ENCODE measurements at places on chromosomes 13 and 19.

DNA sequence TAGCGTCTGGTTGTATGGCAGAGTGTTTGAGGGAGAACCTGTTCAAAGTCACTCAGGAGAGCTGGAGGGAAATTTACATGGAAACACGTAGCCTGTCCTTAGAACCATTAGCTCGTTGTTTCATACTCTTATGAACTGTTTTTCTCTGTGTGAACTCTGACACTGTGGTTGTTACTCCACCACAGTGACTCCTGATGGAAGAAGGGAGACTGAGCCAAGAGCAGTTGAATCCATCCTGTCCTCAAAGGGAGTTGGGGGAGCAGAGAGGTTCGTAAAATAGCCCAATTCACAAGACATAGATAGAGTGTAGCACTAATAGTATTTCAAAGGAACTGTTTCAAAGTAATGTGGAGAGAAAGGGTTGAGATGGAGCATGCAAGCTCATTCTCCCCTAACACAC, 964.8 kb downstream of the PCDH9 start:
- DNase-seq = peak; percentile 49

DNA sequence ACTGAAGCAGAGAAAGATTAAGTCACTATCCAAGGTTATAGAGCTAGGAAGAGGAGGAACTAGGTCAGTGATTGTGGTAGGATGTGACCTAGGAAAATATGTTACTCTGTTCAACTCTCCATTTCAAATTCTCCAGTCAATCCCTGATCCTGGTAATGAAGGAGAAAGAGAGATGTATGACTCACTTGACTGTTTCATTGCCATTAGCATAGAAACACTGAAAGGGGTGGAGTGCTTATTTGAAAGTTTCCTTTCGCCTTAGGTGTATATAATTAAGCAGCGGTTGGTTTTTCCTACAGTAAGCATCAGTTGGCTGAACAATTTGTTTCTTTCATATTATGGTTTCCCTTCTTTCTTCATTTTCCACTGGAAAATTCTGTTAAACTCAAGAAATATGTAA, 198.1 kb upstream of the CSNK1A1L start:
- no peak for DNase-seq

- no peak for DNase-seq
Observed at GRCh38 chr13:72104656-72105180, 237.7 kb upstream of the DACH1 start.

DNA sequence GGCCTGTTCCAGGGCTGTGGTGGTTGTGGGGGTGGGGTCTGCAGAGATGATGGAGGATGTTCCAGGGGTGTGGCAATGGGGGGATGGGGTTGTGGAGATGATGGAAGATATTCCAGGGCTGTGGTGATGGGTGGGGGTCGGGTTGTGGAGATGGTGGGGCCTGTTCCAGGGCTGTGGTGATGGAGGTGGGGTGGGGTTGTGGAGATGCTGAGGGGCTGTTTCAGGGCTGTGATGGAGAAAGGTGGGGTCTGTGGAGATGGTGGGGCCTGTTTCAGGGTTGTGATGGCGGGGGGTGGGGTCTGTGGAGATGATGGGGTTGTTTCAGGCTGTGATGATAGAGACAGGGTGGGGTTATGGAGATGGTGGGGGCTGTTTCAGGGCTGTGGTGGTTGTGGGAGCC, 62.0 kb downstream of the TEX29 start:
- no peak for DNase-seq

DNA sequence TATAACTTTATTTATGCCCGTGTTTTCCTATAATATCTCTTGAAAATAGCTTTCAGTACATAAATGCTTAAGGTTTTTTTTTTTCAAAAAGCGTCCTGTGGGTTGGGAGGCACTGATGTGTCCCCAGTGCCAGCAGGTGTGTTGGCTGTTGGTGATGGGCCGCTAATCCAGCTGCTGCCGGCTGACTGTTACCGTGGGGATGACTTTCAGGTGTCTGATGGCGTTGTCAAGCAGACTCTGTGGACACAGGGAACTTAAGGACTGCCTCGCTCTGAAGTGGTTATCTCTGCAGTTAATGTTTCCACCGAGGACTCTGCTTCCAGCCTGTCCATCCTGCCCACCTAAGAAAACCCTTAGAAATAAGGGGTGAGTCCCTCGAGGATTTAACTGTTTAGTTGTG, 94.5 kb downstream of the ANKRD10 start:
- DNase-seq = no peak

- DNase-seq = no peak
Observed at GRCh38 chr19:49129238-49129583, 9.9 kb downstream of the PPFIA3 start.

GRCh38 chr13:61664801-61665705, 249.4 kb upstream of the PCDH20 start:
- peak; percentile 9 for DNase-seq

DNA sequence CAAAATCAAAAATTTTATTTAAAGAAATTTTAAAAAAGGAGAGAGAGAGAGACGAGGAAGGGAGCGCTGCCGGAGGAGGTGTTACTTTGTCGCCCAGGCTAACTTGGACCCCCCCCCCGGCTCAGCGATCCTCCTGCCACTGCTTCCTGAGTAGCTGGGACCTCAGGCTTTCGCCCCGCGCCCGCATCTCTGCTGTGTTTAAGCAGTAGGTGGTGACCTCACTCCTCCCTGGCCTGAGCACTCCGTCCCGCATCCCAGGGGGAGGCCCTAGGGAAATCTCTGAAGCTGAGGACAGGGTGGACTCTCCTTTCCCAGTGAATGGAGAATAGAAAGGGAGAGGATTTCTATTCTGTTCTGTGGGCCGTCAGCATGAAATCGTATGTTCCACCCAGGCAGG, 485 bp upstream of the ZNF845 start:
- no peak for DNase-seq

- DNase-seq = no peak
Observed at GRCh38 chr13:21813110-21813509, 142.2 kb downstream of the FGF9 start.

DNA sequence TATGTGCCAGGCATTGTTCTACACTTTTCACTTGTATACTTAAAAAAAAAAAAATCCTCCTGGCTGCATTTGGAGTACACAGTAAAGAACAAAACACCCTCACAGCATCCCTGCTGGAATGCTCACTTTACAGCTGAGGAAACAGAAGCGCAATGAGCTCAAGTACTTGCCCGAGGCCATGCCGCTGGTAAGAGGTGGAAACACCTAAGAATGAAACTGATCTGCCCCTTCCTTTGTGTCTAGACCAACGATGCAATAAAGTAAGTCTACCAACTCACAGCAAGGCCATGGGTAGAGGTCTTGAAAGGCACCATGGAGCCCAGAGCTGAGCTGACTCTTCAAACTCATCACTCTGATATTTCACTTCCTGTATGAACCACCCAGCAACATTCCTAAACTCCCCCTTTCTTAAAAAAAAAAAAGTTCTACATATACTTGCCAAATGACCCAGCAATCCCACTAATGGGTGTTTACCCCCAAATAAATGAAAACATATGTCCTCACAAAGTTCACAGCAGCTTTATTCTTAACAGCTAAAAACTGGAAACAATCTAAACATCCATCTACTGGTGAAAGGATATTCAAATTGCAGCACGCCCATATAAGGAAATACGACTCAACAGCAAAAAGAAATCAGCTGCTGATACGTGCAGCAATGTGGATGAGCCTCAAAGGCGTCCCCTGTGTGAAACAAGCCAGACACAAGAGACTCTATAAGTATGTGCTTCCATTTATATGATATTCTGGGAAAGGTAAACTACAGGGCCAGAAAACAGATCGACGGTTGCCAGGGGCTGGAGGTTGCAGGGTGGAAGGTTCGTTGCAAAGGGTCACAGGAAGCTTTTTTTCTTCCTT, 236.6 kb upstream of the MAB21L1 start:
- no peak for DNase-seq

- no peak for DNase-seq
Observed at GRCh38 chr19:52542984-52543664, 15.7 kb downstream of the ZNF808 start.

GRCh38 chr13:64688893-64689677, 2541.1 kb downstream of the PCDH9 start:
- DNase-seq = no peak

DNA sequence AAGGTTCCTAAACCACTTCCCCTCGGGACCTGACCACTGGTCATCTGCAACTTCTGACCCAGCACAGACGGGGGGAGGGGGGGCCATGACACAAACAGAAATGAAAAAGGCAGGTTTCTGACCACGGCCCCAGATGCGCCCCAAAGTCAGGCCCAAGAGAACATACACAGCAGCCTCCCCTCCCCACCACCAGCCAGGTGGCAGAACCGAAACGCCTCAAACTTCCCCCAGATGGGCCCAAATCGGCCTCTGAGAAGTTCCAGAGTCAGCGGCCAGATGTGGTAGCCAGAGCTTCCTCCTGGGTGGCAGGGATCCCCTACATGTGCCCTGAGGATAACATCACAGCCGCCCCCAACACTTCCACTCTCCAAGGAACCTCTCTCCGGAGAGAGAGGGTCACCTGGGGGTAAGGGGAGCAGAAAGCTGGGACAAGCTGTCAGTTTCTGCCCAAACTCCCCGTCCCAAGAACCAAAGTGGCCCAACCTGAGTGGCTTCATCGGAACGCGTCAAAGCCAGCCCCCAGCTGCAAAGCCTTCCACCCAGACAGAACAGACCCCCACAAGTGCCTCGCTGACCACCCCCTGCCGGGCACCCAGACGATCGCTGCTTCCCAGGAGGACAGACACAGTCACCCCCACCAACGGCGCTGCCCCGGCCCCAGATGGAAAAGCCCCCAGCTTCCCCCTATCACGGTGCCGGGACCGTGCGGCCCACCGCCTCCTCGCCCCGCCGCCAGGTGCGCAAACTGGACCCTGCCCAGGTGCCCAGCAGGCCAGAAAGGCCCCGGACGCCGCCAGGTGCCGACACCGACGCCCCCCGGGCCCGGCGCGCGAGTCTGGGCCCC, 800 bp downstream of the ELL start:
- DNase-seq = no peak

GRCh38 chr13:99320693-99321481, 13.7 kb upstream of the GPR183 start:
- DNase-seq = no peak

GRCh38 chr19:15282311-15282705, 50.0 kb downstream of the BRD4 start:
- no peak for DNase-seq

- DNase-seq = no peak
Observed at GRCh38 chr13:110475117-110475516, 86.4 kb downstream of the RAB20 start.

GRCh38 chr13:60583196-60583888, 186.3 kb downstream of the TDRD3 start:
- no peak for DNase-seq

DNA sequence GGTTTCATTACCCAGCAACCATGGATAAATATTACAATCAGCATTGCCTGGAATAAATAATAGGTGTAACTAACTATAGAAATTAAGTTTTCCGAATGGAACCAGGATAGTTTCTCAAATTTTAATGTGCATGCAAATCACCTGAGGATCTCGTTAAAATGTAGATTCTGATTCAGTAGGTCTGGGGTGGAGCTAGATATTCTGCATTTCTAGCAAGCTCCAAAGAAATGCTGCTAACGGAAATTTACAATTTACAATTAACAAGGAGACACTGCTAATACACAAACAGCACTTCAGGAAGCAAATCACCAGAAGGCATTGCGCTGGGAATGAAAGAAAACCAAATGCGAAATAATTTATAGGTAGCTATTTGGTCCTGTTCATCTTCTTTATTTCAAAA, 597.5 kb upstream of the KLF12 start:
- DNase-seq = no peak

- DNase-seq = no peak
Observed at GRCh38 chr13:75829830-75830229, 193.7 kb downstream of the LMO7 start.

DNA sequence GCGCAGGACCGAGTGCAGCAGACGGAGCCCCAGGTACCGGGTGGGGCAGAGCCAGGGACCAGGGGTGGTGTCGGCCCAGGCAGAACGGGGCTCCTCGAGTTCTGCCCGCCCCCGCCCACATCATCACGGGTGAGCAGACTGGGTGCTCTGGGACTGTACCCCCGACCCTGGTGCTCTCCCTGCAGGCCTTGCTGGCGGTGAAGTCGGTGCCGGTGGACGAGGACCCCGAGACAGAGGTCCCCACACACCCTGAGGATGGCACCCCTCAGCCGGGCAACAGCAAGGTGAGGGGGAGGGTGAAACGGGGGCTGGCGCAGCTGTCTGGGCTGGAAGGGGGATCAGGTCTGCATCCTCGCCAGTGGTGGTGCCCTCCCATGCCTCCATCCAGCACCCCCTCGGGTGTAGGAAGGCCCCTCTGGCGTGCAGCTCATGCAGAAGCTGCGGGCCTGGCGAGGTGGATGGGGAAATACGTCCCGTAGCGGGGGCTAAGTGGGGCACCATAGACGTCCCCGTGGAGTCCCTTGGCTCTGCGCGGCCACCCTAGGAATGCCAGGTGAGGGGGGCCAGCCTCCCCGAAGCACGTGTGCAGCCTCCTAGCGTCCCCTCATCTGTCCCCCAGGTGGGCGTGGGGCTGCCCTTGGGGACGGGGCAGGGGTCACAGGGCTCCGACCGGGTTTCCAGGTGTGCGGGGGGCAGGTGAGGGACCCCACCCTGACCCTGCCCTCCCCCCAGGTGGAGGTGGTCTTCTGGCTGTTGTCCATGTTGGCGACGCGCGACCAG, 6.4 kb downstream of the APC2 start:
- no peak for DNase-seq

DNA sequence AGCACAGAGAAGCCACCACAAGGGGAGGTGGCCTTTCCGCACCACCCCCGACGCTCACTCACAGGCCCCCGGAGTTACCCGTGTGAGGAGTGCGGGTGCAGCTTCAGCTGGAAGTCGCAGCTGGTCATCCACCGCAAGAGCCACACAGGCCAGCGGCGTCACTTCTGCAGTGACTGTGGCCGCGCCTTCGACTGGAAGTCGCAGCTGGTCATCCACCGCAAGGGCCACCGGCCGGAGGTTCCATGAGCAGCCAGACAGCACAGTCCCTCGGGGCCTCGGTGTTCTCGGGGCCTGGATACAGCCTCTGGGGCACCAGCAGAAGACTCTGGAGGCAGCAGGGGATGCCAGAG, 4.3 kb downstream of the ZNF446 start:
- DNase-seq = no peak

DNA sequence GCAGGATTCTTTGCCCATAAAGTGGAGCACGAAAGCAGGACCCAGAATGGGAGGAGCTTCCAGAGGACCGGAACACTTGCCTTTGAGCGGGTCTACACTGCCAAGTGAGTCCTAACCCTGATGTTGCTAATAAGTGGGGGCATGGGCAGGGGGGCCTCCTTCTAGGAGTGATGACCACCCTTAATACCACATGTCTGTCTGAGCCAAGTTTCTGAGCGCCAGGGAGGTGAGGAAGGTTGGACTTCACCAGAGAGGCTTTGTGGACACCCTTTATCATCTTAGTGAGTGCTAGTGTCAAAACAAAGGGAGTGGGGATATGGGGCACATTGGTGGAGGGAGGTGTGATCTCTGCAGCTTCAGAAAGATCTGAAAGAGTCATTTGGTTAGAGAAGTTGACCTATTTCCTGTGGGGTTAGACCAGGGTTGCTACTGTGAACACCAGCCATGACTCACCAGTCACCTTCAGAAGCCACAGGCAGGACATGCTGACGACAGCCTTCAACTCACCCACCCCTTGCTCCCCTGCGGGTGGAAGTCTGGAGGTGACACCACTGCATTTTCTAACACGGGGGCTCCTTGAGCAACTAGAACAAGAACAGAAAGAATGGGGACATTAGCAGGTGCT, 8.8 kb downstream of the ALOX5AP start:
- no peak for DNase-seq

- no peak for DNase-seq
Observed at GRCh38 chr13:47399599-47399998, 502.7 kb upstream of the HTR2A start.
